AG09319 (cell line): ENCODE measurements at places on chromosomes 7 and 10.
A peak's percentile ranks its signal among the peaks of the same experiment; 100 is the strongest.

GRCh38 chr10:102628451-102628911 is 15.8 kb upstream of the TRIM8 start:
- DNase-seq = no peak

DNA sequence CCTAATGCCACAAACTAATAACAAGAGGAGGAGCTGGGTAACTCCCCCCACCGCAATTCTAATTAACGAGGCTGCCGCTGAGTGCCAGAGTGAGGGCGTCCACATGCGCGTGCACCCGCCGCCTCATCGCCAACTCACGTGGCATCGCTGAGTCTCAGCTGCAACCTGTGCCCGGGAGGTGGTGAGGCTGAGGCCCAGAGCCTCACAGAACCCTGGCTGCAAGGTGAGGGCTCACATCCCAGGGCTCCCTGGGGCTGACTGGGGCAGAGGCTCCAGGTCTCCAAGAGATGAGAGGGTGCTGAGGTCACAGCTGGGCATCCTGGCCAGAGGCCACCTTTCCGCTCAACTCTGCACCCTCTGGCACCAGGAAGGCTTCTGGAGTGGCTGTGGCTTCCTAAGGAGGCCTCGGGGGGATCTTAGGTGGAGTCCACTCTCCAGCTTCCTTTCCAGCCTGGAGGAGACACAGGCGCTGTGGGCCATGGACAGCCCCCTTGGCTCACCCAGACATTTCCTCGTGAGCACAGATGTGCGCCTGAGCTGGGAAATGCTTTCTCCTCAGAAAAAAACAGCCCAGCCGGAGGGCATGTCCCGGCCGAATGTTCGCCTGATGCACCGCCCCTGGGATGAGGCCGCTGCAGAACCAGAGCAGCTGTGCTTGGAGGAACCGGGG is 242.6 kb downstream of the MAD1L1 start:
- DNase-seq = no peak

DNA sequence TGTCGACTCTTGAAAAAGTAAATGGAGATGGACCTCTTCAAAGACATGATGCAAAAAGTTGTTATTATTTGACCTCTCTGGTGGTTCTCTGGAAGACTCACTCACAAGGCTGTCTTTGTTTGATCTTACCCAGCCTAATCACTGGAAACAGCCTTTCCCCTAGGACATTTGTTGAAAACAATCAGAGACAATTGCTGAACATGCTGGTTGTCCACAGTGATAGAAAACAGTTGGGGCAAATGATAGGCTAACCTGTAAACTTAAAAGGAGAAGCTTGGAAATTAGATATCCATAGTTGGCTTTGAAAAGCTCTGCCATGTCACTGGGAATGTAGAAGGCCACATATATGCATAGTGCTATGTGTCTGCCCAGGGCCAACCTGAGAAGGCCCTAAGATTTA is 22.9 kb upstream of the TES start:
- no peak for DNase-seq

GRCh38 chr10:117239721-117240620 is 943 bp upstream of the SLC18A2 start:
- DNase-seq = no peak

GRCh38 chr7:48011323-48011722 is 17.6 kb downstream of the SUN3 start:
- no peak for DNase-seq

- DNase-seq = no peak
Measured at GRCh38 chr7:150322114-150322832, 882 bp upstream of the LRRC61 start.

DNA sequence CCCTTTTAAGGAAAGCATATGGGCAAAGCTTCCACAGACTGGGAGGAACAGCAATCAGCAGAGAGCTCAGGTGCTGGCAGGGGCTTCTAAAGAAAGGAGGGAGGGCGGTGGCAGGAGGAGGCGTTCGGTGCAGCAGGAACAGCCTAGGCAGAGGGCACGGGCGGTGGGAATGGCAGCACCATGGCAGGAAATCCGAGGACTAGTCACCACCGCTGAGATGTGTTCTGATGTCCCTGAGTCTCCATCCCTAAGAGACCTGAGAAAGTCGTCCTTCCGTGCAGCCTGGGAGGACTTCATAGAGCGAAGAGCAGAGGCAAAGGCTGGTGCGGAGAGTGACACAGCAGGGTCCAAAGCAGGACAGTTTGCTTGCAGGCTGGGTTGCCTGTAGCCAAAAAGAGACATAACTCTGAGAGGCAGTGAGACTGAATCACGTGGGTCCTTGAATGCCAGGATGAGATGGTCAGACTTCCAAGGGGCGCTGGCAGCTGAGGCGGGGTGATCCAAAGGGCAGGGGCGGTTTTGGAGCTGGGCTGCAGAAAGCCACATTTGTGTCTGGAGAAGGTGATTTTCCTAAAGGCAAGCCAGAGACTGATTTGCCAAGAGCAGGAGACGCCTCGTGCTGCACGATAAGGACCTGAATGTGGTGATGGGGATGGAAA is 35.8 kb upstream of the GRID1 start:
- DNase-seq = no peak

DNA sequence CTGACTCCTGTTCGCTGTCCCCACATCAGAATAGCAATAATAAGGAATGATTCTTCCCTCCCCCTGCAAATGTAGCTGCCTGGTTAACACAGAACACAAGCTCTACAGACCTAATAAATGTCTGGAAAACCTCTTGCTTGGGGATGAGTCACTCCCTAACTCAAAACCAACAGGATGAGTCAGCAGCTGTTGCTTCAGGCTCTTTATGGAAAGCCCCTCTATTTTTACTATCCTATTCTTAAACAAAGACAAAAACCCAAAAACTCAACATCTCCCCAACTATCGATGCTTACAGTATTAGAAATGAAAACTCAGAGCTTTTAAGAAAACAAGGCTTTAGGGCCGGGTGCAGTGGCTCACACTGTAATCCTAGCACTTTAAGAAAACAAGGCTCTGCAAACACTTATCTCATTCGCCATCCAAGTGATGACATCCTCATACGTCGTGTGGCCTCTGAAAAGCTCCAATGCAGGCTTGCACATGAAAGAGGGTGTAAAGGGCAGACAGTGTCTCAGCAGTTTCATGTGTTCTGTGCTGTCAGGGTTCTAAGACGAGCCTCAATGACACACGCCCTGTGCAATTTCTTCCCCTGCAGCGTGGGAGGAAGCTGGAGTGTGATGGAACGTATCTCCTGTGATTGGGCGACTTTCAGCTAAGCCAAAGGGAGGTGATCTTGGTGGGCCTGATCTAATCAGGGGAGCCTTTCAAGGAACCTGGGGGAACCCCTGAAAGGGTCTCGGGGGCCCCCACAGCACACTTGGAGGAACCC is 70.1 kb downstream of the AMZ1 start:
- DNase-seq = peak; percentile 86

DNA sequence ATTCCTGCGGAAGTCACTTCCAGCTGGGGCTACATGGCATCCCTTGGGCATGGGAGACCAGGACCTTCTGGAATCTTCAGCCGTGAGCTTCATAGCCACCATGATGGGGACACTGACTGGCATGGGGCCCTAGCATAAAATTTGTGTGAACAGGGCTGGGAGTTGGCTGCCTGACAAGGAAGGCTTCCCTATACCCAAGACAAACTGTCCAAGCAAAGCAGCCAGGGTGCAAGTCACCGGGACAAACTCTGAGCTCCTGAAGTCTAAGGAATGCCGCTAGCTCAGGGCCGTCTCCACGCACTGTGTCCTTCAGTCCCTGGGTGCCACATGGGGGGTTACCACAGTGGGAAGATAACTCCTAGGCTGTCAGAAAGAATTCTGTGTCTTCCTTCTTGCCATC is 627.4 kb downstream of the CALN1 start:
- DNase-seq = no peak

GRCh38 chr7:68800316-68800715 is 798.0 kb upstream of the AUTS2 start:
- no peak for DNase-seq

DNA sequence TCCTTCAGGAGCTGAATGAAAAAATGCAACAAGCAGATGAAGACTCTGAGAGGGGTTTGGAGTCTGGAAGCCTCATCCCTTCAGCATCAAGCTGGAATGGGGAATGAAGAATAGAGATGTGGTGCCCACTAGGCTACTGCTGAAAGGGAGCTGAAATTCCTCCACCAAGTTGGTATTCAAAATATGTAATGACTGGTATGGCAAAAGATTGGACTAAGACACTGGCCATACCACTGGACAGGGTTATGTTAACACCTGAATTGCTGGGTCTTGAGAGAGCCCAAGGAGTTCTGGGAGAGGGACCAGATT is 5.4 kb downstream of the IFIT2 start:
- no peak for DNase-seq

DNA sequence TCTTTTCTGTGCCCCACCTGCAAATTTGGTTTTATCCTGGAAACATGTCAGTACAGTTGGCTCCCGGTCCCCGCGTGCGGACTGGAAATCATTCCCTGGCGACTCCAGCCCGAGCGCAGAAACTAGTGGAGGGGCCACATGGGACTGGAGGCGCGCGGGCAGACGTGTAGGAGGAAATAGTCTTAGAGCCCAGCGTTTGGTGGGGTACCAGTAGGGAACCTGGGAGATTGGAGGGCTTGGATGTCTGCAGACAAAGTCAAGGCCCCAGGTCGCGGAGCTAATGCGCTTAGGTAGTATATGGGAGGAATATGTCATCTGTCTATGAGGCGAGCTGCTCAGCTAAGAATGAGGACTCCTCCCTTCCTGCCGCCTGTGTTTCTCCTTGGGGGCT is 1.3 kb downstream of the GALNT17 start:
- DNase-seq = no peak

DNA sequence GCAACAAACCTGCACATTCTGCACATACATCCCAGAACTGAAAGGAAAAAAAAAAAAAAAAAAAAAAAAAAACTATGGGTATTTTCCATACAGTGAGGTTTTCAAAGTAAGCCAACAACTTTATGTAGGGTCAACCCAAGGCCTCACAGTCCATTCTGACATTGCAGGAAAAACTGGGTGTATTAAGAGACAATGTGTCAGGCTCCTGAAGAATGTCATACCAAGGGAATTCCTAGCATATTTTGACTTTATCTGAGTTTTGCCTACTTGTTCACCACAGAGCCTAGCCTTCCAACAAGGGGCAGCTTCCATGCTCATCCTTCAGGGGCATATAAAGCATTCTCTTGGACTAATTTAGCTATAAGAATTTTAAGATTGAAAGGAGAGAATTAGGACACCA is 368.9 kb downstream of the PLXDC2 start:
- no peak for DNase-seq

DNA sequence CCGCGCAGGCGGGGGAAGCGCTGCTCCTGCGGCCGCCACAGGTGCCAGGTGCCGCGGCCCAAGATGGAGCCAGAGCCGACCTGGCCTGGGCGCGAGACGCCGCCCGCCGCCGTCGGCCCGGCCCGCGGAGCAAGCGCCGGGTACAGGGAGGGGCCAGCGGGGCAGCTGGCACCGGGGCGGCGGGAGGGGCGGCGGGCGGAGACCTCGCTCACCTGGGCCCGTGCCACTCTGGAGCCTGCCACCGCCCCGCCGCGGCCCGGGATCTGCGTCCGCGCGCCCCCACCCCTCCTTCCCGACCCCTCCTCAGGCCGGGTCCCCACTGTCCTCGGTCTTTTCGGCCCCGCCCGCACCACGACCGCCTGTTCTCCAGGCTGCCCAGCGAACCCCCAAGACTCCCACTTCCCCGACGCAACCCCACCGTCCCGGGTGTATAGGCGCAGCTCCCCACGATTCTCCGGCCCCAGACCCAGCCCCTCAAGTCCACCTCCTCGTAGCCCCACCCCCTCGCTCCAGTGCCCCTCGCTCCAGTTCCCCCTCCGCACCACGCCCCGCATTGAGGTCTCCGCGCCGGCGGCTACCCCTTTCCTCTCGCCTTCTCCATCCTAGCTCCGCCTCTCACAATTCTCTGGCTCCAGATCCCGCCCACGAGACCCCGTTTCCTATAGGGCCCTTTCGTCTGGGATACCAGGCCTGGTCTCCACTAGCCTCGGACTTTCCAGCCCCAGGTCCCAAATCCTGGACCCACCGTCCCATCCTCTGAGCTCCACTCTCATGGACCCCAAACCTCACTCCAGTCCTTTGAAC is at the start of gene GPRIN2:
Gene GPRIN2 (minus strand): TSS at position 144 of the 804 bp plus-strand sequence. CDS start 5,922 bp downstream, outside the sequence.
- DNase-seq = no peak
